ENCODE measurements at places on chromosomes 1 and 21.

DNA sequence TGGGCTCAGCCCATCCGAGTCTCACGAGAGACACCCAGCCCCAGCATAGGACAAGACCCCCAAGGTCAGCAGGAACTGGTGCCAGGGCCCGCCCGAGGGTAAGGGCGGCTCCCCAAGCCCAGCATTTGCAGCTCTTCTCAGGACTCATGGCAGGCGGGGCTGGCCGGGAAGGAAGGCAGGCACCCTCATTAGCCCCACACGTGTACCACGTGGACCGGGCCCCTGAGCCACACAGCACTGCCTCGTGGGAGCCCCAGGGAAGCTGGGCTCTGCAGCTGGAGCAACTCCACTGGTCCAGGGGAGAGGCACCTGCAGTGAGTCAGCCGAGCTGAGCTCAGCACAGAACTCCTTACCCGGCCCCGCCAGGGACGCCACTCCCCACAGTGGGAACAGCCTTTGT, 97.7 kb upstream of the IFFO2 start:
- DNase-seq: no peak

DNA sequence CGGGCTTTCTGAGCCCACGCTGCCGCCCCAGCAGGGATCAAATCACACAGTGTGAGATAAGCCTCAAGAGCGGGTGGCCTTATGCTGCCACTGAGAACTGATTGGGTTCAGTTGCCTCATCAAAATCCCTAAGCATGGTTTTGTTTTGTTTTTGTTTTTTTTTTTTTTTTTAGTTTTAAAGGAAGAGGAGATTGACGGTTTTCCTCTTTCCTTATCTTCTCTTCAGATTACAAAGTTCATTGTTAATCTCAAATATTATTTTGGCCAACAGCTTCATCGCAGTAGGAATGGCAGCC, 651 bp downstream of the COA6 start:
- no peak for DNase-seq

DNA sequence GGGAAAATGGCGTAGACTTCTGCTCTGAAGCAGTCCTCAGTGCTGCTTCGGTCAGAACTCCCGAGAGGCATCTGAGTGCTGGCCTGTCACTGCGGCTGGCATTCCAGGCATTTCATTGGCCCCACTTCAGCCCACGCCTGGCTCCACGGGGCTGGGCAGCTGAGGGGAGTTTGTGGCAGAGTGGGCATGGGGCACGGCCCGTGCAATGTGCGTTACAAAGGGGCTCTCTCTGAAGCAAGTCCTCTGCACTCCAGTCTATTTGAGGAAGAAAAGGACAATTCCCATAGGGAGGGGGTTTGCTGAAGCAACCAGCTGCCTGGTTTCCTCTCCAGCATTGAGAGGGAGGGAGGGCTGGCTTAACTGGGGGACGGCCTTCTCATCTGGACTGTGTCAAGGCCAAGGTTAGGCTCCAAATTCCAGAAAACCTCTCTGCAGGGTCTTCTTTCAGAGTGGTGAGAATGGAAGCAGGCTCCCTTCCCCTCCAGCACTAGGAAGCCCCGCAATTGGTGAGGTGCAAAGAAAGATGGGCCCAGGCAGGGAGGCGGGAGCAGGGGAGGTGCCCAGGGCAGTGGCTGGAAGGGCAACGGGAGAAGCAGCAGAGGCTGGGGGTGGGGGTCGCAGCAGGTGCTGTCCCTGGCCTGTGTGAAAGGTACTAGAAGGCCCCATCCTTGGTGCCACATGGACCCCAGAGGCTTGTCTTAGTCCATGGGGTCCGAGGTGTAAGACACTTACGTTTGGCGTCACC, 21.1 kb upstream of the GPR157 start:
- no peak for DNase-seq

DNA sequence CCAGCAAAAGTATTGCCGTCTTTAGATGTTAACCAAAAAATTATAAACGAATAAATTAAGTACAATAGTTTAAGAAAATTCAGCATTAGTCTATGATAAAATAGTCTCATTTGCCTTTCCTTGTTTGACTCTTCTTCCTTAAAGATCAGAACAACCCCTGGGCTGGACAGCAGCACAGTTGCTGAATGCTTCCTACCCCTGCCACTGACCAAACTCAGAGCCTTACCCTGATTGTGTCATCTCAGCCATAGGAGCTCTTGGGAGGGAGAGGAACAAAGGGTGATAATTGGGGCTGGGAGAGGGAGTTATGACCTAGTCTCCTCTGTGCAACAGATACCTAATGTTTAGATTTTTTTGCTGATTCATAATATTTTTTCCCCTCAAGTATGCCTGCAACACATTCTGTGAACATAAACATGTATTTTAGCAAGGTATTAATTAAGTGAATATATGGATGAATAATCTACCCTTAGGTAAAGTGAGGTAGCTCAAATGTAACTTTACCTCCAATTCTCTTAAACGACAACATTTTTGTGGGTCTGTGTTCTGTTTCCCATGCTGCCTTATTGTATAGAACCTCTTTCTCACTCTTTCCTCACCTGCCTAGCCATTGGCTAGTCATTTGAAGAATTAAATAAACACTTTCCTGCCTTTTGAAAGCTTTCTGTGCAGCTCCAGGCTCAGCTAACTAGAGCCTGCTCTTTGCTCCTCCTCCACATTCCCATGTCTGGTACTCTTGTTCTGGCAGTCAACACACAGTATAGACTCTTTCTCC, 46.1 kb downstream of the FGGY start:
- no peak for DNase-seq

DNA sequence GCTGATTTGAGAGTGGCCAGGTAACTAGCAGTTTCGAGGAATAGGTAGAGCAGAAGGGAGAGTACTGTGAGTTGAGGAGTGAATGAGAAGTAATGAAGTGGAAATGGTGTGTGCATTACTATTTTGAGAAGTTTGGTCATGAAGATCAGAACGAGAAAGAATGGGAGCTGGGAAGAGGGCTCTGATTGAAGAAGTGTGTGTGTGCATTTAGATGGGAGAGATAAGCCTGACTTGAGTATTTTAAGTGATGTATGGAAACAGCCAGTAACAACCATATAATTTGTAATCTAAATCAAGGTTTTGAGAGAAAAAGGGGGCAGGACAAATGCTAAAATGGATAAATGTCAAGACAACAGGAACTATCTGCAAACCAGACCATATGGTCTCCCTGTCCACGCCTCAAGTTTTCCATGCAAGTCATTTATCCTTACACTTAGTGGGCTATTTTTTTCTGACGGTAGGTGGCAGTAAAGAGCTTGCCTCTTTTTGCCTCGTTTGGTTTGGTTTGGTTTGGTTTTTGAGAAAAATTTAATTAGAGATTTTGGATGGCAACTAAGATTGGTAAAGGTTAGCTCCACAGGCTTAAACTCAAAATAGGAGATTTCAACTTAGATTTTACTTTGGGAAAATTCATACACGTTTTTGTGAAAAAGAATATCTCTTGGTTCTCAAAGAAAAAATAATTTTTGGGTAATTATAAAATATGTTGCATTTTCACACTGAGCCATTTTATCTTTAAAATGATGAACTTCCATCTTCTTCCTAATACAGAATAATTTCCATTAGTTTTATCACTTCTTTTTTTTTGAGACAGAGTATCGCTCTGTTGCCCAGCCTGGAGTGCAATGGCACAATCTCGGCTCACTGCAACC, 9.5 kb upstream of the B3GALNT2 start:
- no peak for DNase-seq

All from mesenteric fat pad (tissue), 1 donor.